Omental fat pad (tissue), 4 donors: ENCODE measurements at places on chromosomes 12 and 14. TPM values are rescaled to one million over a fixed set of nuclear protein-coding genes. Genes with fewer than 3 reads are reported as not detected.

SYNDIG1L gene
- total RNA-seq: 0.48 TPM

HAL gene
- 1.2 TPM for total RNA-seq

OASL gene
- total RNA-seq: 0.65 TPM

PYGL gene
- total RNA-seq: 91.0 TPM

SIRT4 gene
- not detected for total RNA-seq

GRCh38 chr12:69266036-69266635, 26.8 kb downstream of the CPSF6 start:
- no peak for DNase-seq

DNA sequence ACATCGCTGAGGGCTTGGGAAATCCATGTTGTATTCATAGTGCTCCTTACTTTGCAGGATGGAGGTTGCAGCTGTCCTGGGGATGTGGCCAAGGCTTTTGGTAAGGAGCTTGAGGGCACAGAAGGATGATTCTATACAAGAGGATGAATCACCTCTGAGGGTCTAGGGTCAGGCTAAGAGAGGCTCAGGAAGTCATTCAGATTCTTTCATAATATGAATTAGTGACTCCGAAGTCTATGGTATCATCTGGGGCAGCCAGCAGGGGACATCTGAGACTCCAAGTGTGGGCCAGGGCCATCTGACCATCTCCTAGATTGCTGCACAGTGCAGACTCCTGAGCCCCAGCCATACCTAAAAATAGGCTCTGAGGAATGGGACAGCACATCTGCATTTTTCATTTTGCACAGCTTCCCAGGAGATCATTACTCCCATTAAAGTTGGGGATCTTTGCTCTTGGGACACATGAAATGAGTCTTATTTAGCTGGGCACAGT, 4.8 kb downstream of the GMPR2 start:
- DNase-seq: no peak

DNA sequence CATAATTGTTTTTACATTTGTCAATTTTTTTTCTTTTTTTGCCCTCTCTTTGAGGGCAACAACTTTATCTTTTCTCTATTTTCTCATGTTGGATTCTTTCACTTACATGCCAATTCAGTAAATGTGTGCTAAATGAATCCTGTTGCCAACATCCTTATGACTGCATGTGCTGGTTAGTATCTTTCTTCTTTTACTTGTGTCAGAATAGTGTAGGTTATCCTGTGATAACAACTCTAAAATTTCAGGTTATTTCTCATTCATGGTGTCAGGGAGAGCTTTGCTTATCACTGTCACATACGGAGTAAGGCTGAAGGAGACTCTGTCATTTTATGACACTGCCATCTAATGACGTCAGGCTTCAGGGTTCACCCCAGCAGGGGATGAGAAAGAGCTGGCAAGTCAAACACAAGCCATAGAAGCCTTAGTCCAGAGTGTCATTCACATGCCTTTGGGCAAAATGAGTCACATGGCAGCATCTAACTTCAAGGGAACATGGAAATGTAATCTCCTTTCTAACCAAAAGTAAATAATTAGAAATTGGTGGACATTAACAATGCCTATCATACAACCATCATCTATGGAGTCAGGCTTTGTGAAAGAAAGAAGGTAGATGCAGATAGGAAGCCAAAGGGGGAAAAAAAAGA, 242.5 kb upstream of the ATP2B1 start:
- no peak for DNase-seq

DNA sequence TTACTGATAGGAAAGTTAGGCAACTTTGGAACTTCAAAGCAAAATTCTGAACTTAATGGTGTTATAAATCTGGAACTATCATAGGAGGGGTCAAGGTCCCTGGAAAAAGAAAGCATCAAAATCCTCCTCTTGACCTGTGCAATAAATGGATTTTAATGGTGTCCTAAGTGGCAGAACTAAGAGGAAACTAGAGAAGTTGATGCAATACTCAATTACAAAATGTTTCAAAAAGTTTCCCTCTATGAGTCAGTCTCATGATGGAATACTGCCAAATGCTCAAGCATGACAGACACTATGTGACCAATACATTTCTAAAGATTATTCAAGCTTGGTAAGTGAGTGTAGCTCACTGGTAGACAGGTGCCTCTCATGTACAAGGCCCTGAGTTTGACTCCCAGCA, 47.7 kb upstream of the ERGIC2 start:
- DNase-seq: no peak

- no peak for DNase-seq
These were observed 1.4 kb upstream of the FOXN4 start for GRCh38 chr12:109310247-109311125.

- no peak for DNase-seq
These were observed 22.5 kb upstream of the PCNX1 start for GRCh38 chr14:70884595-70885342.

GRCh38 chr14:67889455-67889854, 69.9 kb downstream of the RAD51B start:
- no peak for DNase-seq

DNA sequence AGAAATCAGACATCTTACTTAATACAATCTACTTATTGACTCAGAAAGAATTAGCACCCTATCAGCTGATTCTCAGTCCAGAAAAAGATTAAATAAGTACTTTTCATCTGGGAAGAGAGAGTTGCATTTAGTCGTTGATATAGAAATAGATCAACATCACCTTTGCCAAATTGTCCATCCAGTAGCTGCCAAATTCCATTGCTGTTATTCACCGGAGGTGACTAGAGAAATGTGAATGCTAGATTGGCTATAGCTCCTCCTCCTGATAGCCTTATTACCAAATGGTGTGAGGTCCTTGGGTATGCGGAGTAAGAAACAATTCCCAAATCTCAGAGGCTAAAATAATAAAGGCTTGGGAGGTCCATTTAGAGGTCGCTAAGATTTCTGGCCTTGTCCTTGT, 723.3 kb upstream of the FLRT2 start:
- DNase-seq: no peak

- no peak for DNase-seq
These were observed 17.1 kb downstream of the DICER1 start for GRCh38 chr14:95140060-95140858.

GRCh38 chr14:73237786-73238423, 599 bp downstream of the PAPLN start:
- DNase-seq: no peak

GRCh38 chr14:49881350-49882001, 11.4 kb upstream of the ARF6 start:
- DNase-seq: no peak

DNA sequence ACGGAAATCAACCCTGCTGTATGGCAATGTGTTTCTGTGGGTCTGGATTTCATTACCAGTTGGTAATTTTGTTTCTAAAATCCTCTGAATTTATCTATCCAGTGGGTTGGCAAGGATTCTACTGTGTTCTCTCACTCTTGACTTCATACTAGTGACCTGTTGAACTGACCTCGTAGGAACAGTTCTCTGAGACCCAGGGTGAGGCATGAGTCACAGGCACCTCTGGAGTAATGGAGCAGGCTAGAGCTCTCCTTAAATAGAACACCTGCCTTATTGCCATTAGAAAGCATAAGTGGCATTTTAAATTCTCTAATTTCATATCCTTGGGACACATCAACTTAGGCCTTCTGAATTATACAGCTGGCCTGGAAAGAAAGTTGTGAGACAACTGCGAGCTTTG, 258.3 kb upstream of the NAV3 start:
- DNase-seq: no peak

GRCh38 chr12:95805864-95806671, 15.5 kb upstream of the NTN4 start:
- no peak for DNase-seq

- DNase-seq: no peak
These were observed 55.9 kb downstream of the ZFC3H1 start for GRCh38 chr12:71607494-71608330.

GRCh38 chr14:106120101-106120500, 593.7 kb downstream of the TMEM121 start:
- no peak for DNase-seq

DNA sequence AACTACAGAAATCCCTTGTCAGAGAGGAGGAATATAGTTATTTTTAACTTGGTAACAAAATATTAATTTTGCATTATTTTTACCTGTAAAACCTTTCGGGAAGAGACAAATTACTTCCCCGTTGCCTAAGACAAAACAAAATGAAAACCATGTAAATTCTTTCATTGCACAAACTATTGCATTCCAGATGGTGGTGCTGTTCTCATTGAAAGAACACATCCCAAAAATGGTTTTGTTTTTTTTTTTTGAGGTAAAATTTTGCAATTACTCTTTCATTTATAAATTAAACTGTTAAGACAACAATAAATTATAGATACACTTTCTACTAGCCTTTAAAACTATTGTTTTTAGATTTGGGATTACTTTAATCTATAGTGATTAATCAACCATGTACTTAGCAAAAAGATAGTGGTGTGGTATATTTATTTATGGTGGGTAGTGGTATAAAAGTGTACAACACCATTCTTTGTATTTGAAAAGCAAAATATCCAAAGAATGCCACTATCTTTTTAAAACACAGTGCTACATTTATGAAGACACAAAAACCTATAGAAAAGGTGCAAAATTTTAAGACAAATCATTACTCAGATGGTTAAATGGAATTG, 115.5 kb downstream of the SLC38A1 start:
- no peak for DNase-seq

DNA sequence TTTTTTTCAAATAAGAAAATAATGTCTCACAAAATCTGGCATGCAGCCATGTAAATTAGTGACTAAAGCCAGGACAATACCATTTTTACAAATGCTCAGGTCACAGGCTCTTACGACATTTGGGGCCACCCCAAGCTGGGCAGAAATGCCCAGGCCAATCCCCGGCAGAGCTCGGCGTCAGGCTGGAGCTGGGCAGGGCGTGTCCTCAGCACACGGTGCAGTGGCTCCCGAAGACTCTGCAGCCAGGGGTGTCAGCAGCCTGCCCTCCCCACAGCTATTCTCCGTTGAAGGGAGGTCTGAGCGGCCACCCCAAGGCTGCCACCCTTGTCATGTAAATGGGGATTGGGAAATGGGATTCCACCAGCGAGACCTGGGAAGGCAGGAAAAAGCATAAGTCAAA, 158.6 kb downstream of the DICER1 start:
- DNase-seq: no peak

DNA sequence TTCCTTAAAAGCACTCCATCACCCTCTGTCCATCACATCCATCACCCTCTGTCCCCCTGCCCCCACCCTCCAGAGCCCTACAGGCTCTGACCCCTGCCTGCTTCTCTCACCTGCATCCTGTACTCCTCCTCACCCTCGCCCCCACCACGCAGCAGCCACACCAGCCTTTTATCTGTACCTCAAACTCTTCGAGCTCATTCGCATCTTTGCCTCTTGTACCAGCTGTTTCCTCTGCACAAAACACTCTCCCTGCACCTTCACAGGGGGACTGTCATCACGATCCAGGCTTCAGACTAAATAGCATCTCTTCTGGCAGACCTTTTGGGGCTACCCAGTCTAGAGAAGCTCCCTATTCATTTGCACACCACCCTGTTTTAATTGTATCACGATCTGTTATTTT, 24.1 kb downstream of the TMEM229B start:
- DNase-seq: no peak

DNA sequence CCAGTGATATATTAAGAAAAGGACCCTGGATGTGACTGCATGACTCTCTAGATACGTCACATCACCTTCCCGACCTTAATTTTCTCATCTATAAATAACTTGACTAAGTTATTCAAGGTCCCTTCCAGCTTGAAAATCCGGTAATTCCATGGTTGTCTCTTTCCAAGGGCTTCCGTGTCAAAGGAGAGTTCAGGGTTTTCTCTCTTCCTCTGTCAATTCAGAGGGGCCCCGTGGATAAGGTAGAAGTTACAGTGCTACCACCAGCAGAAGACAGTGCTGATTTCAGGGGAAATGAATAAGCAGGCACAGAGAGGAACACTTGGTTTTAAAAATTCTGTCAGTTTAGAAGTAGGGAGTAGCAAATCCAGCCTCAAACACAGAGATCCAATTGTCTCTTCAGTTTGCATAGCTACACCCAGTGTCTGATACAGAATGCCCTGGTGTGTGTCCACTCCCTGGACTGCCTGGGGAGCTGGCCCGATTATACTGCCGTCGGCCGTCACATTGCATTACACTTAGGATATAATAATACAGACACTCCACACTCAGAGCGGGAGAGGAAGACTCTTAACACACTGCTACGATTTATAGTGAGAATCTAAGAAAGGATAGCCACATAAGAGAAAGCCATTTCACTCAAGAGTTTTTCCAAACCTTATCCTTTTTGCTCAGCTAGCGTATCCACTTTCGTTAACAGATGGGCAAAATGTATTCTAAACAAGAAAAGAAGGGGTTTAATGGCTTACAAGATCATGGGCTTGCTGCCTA, 54.7 kb upstream of the GTF2A1 start:
- DNase-seq: no peak

DNA sequence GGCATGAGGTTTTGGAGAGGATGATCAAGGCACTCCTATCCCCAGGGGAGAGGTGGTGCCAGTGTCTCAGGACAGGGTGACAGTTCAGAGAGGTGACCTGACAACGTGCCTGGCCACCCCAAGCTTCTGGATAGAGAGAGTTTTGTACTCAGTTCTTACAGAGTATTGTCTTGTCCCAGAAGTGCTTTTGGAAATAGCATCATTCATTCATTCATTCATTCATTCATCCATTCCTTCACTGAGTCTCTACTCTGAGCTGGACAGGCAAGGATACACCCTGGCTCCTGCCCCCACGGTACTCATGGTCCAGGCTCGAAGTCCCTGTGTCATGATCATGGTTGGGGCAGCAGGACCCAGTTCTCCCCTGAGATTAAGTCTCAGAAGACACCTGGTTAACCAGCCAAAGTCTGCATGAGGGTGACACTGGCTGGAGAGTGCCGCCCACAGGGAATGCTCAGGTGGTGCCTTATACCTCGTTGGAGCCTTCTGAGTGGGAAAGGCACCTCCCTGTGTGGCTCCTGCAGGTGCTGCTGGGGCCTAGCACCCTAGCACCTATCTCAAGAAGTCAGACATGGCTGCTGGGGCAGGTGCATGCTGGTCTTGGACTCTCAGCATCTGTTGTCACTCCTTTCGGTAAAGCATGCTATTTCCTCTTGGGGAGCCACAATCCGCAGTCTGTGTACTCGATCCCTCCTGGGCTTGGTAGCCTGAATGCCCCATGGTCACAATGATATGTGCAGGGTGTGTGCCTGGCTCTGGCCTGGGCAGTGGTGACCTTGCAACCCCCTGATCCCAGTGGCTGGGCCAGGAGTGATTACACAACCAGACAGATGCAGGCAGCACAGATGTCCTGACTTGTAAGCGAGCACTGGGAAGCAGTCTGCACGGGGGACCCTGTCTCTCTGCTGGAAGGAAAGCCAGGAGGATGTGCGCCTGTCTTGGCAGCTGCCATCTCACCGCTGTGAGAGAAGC, 57.8 kb downstream of the C14orf132 start:
- no peak for DNase-seq

DNA sequence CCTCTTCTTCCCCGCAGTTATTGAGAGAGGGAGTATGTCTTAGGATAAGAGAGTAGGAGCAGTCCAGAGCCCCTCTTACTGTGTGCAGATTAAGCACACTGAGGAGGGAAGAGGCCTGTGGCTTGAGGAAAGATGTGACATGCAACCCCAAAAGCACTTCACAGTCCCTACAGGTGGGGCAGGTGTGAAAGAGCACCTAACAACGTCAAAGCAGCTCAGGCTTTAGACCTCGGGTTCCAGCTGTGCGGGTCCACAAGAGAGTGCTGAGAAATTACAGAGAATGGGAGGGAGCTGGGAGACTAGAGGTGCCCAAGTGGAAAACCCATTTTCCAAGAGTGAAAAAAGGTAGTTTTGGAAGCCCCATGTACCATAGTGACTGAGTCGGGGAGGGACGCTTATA, 127.6 kb downstream of the SLC25A47 start:
- DNase-seq: no peak
